IPS DF 19.7 (cell line): ENCODE measurements at places on chromosomes 11 and 22.

DNA sequence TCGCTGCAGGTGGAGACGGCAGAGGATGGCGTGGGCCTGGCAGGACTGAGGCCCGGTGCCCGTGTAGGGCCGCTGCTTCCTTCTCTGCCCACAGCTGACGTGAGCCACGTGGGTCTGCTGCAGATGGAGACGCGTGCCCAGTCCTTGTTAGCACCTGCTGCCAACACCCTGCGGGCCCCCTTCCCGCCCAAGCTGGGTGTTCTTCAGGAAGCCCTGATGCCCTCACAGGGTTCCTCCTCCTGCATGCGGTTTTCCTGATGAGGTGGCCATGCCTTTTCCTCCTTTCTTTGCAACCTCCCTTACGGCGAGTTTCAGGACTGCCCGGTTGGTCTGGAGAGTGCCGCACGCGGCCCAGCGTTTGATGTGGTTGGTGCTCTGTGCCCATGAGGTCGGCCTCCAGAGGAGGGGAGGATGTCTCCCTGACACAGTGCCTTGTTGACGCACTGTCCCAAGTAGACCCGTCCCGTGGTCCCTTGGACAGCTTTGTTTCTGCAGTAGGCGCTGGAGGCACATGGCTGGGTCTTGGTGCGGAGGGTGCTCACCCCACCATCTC is 44.7 kb downstream of the AP2A2 start:
- no peak for DNase-seq

- no peak for DNase-seq
Measured at GRCh38 chr11:130071211-130071712, 1.6 kb downstream of the APLP2 start.

- DNase-seq, result no peak
Measured at GRCh38 chr11:33040862-33041453, 1.6 kb downstream of the TCP11L1 start.

DNA sequence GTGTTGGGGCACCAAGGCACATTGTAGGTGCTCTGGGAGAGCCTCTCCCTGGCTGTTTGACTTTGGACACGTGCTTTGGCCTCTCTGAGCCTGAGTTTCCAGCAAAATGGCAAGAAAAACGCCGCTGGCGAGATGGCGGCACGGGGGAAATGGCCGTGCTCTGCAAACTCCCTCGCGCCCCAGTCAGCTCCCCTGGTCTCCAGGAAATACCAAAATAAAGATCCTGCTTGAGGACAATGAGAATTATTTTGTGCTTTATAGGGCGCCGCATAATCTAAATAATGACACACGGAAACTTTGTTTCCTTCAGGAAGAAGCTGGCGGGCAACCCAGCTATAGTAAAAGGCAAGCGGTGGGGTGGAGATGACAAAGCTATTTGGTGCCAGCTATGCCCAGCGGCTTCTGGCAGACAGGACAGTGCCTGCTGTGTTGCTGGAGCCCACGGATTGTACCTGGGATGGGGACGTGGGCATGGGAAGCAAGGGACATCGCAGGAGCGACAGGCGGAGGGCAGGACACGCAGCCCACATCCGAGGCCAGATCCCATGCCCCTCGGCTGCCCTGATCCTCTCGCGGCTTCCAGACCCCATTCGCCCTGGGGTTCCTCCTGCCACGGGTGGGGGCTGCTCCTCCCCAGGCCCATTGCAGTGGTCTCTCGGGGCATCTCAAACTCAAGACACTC is 26.3 kb upstream of the RFPL3 start:
- no peak for DNase-seq
